ENCODE measurements at places on chromosomes 7 and 10.

DNA sequence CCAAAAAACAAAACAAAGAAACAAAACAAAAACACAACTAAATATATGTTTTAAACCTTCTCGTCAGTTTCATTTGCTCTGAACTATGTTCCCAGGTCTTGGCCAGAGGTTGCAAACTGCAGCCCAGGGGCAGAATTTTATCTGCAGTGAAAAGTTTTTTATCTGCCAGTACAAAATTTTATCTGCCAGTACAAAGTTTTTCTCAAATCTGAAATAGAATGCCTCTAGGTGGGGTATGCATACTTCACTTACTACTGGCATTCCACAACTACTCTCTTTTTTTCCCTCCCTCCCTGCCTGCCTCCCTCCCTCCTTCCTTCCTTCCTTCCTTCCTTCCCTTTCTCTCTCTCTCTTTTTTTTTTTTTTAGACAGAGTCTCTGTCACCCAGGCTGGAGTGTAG, 9.4 kb upstream of the CLDN3 start:
- no peak for DNase-seq

- DNase-seq = no peak
These were observed 36.2 kb downstream of the COX15 start for GRCh38 chr10:99695761-99696160.

GRCh38 chr7:4307316-4308204, 374.5 kb upstream of the FOXK1 start:
- DNase-seq = no peak

- no peak for DNase-seq
These were observed 9.5 kb downstream of the CHST15 start for GRCh38 chr10:124083740-124084397.

GRCh38 chr7:127718340-127718679, 66.3 kb downstream of the SND1 start:
- no peak for DNase-seq

GRCh38 chr7:67738958-67739357, 742.3 kb downstream of the TYW1 start:
- DNase-seq = no peak

- DNase-seq = no peak
These were observed 5.9 kb downstream of the MGMT start for GRCh38 chr10:129472696-129473555.

DNA sequence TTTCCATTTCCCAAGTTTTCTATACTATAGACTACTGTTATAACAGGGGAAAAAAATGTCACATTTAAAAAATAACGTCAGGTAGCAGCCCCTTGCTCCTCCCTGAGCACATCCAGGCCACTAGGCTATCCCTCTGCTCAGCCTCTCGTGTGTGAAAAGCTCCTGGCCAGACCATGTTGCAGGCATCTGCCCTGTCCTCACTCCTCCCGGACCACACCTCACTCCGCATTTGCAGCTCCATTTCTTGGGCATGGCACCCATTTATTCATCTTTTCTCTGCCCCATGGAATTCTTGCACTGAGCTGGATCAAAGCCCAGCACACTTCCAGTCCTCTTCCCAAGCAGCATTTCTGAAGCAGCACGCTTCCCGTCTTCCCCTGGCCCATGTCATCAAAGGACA, 1.4 kb upstream of the GDF2 start:
- no peak for DNase-seq

All from NCI-H1930 (cell line).